ENCODE measurements at places on chromosomes 6 and 20. TPM values are rescaled to one million over a fixed set of nuclear protein-coding genes. Genes with fewer than 3 reads are reported as not detected.

The SLCO4A1 gene
- total RNA-seq, result 26.1 TPM

The FLRT3 gene
- not detected for total RNA-seq

The FNDC11 gene
- total RNA-seq, result 0.74 TPM

The EPPIN gene
- not detected for total RNA-seq

The SNAI1 gene
- total RNA-seq, result 1.3 TPM

The PRR18 gene
- 0.07 TPM for total RNA-seq

GRCh38 chr20:1808101-1808500 lies 87.1 kb upstream of the SIRPA start:
- no peak for DNase-seq

DNA sequence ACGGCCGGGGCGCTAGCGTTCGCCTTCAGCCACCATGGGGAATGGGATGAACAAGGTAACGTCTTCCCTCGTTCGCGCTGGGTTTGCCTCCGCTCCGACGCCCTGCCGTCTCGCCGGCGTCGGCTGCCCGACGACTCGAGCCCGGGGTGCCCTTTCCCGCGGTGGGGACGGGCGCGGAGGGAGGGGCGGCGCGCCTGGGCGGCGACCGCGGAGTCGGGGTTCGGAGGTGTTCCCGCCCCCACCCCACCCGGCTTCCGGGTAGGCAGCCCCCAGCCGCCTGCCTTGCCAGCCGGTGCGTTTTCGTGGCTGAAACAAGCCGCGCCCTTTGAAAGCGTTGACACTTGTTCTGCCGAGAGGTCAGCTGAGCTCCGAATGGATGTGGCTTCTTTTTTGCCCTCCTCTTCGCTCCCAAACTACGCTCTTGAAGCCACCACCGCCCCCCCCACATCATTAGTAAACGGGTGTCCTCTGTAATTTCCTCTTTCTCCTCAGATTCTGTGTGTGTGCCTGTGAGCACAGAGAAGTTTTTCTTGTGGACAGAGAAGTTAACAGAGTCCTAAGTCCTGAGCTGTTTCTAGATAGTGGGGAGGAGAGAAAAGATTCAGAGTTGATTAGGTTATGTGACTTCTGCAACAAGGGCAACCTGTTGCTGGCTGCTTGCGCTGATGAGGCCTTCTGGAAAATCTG lies 362 bp downstream of the DUSP22 start:
- peak; percentile 79 for DNase-seq

DNA sequence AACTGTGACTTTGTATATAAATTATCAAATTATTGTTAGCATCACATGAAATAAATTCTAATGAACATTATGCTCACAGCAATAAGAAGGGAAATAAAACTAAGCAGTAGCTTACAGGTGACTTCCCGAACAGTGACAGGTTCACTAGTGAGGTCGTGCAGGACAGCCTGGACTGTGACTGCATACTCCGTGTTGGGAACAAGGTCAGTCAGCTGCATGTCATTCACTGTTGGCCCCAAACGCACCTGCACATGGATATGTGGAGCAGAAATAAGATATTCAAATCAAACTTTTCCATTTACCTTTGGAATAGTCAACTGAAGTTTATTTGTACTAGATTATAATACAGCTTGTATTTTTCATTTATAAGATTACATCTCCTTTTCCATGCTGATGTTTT lies 60.6 kb downstream of the COL12A1 start:
- DNase-seq, result no peak

GRCh38 chr6:168026925-168027324 lies 29.5 kb downstream of the KIF25 start:
- DNase-seq, result no peak

- peak; percentile 33 for DNase-seq
These were observed 717 bp downstream of the CSNK2A1 start for GRCh38 chr20:542777-543368.

DNA sequence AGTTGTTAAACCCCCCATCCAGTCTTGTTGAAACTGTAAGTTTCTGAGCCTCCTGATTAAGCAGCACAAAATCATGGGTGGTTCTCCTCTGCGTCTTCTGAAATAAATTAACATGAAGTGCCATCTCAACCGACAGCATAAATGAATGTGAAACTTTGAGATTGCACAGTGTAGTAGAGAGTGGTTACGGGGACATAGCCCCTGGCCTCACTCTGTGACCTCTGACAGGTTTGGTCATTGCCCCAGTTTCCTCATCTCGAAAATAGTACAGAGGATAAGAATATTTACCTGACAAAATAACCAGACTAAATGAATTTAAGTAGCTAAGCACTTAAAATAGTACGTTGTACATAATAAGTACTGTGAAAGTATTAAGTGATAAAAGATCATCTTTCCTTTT lies 19.1 kb downstream of the NKX2-4 start:
- no peak for DNase-seq

DNA sequence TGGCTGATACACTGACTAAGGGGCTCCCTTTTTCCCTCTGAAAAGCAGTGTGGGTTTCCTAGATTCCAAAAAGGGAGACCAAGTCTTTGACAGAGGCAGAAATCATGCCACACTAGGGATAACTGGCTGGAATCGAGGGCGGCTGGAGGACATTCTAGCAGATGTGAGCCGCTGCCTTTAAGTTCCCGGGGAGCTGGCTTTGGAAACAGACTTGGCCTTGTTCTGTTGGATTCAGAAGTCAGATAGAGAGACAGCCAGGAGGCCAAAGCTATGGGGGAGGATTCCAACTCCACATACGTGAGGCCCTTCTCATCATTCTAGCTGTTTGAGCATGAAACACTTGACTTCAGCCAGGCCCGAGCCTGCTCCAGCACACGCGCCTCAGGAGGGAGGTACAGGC lies 109.9 kb upstream of the FOXC1 start:
- DNase-seq, result no peak

DNA sequence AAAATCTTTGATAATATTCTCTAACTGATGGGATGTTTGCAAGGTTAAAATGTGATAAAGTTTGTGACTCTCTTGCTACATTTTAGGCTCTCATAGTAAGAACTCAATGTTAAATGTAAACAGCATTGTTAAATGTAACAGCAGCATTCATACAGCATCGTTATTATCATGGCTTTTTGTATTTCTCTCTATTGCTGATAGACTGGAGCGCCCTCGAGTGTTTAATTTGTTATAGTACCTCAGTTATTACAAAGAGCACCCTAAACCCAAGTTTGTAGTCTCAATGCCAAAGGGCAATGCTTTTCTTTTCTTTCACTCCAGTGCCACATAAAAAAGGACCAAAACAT lies 14.9 kb upstream of the TTPAL start:
- DNase-seq, result no peak

DNA sequence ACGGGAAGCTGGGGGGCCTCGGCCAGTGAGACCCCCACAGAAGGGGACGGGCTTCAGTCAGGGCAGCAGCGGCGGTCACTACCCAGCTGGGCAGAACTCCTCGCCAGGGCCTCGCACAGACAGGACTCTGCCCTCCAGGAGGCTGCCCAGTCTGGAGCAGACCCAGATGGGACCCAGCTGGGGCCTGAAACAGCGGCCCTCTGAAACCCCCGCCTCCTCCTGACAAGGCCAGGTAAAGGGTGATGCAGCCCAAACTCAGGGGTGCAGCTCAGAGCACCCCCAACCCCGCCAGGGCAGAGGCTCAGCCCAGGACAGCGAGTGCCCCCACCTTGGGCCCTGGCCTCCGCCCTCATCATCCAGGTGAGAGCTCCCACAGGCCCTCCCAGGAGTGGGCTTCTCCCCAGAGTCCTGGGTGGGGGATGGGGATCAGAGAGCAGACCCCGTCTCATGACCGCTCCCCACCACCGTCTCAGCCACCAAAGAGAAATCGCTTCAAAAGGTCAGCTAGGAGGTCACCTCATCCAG lies 2.2 kb downstream of the EEF1A2 start:
- no peak for DNase-seq

Measured in activated T-cell treated with anti-CD3 and anti-CD28 coated beads, Interleukin-2, amount 50 U/mL, for 72 hours (primary cell).